ENCODE measurements at places on chromosomes 12 and 14.

- DNase-seq = no peak
Observed at GRCh38 chr14:95681153-95681552, 5.1 kb upstream of the TCL1B start.

DNA sequence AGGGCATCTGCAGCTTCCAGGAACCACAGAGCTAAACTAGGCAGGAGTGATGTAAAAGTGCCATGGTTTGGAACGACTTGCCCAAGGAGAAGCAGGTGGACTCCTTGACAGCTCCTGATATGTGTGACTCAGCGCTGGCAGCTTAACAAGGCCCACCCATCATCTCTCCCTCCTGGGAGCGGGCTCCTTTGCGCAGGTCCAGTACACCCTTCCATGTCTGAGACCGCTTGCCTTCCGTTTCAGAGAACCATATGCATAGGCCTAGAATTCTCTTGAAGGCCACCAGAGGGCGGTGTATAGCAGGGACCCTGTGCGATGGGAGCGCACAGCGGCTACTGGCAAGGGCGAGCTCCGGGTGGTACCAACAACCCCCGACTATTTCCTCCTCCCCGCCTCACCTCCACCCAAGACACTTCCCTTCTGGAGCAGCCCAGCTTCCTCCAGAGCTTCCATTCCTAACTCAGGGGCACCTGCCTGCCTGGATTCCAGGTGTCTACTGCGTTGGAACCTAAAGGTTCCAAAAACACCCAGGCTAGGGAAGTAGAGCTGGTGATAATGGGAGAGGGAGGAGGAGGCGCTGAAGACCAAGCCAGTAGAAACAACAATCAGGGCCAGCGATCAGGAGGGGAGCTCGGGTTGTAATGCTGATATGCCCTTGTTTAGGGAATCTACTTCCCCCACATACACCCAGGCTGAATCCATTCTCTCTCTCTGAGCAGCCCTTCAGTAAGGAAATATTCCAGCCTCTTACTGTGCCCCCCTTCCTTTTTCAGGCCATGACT is 6.3 kb downstream of the DHH start:
- peak; percentile 72 for DNase-seq

DNA sequence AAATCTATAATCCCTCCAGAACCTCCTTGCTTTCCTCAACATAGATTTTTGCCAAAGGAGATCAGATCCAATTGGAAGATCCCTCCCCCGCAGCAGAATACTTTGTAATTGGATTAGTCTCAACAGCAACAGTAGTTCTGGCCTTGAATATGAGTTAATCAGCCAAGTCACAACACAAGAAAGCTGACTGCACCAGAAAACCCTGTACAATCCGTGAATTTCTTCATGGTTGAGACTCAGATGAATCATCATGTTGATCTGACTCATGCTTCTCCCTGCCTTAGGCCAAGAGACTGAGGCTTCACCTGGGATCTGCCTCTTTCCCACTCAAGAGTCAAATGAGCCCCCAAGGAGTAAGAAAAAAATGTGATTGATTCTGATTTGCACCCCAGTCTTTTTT is 3.0 kb upstream of the METTL17 start:
- no peak for DNase-seq

DNA sequence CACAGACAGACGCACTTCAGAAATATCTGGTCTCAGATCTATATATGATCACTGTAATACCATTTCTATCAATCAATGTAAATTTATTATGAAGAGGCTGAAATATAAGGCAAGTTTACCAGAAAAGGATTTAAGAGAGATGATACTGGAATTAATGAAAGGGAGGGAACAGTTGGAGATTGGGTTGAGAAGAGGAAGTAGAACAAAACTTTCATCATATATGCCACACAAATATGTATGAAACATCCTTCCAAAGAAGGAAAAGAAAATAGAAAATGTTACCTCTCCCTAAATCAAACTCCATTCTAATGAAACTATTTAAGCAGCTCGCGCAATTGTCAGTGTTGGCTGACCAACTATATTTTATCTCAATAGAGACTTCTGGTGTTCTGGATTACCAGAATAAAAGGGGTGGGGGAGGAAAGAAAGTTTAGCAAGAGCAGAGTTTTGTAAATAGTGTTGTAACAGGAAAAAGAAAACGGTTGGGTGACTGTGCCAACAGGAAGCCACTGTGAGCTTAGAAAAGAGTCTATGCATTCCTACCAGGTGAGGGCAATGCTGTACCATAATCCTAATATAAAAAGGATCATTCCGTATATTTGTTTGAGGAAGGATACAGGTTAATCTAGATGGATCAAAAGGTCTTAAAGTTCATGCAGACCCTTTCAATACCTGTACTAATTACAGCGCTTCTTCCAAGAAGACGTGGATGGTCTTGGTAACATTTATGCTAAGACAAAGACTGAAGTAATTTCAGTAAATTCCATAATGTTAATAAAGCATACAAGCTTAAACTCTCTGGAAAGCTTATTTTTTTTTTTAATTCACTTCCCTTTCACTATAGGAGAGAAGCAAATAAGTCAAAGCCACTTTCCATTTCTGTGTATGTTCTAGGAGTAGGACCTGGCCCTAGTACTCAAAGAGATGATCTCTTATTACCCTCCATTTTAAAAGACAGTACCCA is 14.5 kb upstream of the LLPH start:
- DNase-seq = no peak

GRCh38 chr12:96907671-96908422 is 790 bp downstream of the NEDD1 start:
- DNase-seq = no peak

DNA sequence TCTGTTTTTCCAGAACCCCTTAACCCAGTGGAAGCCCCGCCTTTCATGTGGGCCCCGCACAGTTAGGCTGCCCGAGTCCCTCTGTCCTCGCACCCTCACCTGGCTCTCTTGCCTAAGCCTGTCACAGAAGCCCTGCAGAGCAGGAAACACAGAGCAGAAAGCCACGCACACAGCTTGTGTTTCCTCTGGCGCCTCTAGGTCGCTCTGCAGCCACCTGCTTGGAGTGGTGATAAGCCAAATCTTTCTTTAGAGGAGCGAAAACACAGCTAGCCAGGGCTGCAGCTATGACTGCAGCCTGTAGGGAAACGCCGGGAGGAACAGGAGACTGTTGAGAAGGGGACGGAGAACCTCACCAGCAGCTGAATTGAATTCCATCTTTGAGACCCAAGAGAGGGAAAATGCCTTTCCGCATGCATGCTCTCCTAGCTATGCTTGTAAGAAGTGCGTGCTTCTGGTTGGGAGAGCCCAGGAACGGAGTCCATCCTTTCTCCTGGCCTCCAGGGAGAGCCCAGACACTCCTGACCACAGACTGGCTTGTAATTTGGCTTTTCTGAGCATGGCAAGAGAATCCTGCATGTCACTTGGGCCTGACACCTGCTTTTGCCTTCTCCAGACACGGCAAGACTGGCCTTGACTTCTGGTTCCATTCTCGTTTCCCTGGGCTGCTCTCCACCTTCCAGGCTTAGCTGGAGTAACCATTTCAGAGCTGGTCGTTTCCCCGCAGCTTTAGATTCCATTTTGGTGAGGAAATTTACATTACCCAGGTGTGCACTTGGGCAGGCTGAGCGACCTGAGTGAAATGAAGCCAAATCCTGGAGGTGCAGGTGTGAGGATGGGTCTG is 301.6 kb downstream of the CACNA1C start:
- no peak for DNase-seq

- no peak for DNase-seq
Observed at GRCh38 chr12:58873496-58873895, 46.8 kb downstream of the LRIG3 start.

DNA sequence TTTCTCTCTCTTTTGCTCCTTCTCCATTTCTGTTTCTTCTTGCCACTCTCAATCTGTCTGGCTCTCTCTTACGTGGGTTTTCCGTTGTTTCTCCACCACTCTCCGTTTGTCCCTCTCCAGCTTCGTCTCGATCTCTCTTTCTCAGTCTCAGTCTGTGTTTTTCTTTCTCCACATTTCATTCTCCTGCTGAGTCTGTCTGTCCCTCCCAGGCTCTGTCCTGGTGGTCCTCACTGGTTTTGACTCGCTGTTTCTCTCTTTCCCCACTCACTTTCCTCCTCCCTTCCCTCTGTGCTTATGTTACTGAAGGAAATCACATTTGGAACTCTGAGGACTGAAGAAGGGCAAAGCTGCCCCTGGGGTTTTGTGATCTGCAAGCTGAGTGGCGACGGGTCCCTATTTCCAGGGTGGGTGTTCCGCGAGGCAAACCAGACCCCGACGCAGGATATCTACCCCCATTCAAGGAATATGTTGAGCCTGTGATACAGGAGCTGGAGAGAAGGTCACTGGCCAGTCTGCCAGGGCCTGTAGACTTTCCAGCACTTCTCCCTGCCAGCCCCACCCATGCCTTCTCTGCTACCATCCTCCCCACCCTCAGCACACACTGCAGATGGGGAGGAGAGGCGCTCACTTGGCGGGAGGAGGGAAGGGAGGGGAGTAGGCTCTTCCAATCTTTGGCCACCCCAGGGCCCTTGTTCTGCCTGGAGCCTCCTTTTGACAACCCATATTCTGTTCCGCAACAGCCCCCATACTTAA is 102.7 kb upstream of the MAP1LC3B2 start:
- no peak for DNase-seq

- no peak for DNase-seq
Observed at GRCh38 chr14:102295270-102295669, 9.7 kb downstream of the MOK start.

GRCh38 chr12:97758586-97758985 is 296.0 kb downstream of the RMST start:
- no peak for DNase-seq

DNA sequence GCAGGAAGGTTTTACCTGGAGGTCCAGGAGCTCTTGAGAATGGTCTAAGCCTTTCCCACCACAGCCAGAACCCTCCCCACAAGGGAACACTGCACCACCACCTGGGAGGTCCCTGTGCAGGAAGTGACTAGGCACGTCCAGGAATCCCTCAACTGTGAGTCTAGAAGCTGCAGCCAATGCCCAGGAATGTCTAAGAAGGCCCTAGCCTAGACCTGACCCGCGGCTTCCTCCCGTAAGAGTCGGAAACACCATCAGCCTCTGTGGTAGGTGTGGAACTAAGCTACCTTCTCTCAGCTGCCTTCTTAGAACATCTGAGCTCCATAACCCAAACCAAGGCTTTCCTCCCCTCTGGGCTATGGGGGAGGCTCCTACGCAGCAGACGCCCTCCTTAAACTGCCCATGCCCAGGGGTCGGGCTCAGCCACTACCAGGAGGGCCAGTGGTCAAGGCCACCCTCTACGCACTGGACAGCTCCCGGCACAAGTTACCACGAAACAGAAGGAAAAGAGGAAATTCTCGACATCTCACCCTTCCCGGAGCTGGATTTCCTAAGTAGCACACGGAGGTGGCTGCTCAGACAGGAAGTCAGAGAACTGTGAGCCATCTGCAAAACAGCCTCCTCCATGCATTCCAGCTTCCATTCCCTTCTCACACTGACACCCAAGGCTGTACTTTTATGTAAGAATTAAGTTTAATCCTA is 25.5 kb downstream of the ZFYVE21 start:
- no peak for DNase-seq

GRCh38 chr12:89827592-89827991 is 119.0 kb upstream of the ATP2B1 start:
- no peak for DNase-seq

DNA sequence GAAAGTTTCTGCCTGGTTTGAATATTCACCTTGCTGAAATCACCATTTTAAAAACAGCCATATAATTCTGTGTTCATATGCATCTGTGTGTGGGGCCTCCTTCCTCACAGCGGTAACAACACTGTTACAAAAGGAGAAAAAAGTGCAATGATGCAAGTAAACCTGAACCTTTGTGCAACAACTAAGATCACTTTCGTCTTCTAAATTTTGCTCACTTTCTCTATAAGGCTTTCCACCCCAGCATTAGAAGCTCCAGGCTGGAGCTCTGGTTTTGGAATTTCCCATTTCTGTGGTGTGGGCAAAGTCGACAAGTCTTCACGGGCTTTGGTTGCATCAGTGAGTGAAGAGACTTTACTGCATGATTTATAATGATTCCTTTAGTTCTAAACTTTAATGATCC is 18.4 kb downstream of the FGD6 start:
- DNase-seq = no peak

DNA sequence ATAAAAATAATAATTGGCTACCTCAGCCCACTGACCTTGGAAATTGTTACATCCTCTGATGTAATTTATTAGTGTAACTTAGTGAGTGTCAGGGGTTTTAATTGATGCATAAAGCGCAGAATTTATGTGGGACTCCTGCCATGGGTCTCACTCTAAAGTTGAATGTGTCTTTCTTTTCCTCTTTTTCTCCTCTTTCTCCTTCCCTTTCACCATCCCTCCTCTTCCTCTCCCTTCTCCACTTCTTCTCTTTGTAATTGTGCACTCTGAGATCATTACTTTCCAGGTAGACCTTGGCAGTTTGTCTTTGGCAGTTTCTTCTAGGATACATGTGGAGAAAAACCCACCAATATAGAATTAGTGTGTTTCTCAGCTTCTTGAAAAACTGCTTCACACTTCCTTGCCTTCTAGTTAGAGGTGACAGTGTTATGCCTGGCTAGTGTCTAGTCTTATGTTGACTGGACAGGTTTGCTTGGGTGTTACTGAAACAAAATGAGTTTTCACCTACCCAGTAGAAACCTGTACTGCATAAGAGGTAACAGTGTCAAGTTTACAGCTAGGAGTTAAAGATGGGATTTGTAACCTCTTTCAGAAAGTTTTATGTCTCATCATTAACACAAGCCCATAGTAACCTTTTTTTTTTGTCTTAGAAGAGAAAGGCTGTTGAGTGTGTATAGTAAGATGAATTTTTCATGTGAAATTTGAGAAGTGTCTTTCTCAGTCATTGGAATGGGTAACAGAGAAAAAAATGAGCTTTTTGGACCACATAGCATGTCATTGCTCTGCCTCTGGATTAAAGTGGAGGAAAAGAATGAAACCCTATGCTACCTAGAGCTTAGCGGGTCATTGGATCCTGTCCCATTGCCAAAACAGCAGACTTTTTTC is 18.6 kb downstream of the PELI2 start:
- no peak for DNase-seq
